ENCODE measurements at places on chromosomes 3 and 15. TPM values are rescaled to one million over a fixed set of nuclear protein-coding genes. Genes with fewer than 3 reads are reported as not detected.

The CHAC1 gene
- total RNA-seq = 0.76 TPM

The P3H2 gene
- 15.8 TPM for total RNA-seq

The RGMA gene
- total RNA-seq = not detected

The SEMA3B gene
- total RNA-seq = 0.54 TPM

The COL8A1 gene
- 15.6 TPM for total RNA-seq

All from dermis lymphatic vessel endothelial cell (primary cell).